ENCODE measurements at places on chromosomes 2 and 18.

DNA sequence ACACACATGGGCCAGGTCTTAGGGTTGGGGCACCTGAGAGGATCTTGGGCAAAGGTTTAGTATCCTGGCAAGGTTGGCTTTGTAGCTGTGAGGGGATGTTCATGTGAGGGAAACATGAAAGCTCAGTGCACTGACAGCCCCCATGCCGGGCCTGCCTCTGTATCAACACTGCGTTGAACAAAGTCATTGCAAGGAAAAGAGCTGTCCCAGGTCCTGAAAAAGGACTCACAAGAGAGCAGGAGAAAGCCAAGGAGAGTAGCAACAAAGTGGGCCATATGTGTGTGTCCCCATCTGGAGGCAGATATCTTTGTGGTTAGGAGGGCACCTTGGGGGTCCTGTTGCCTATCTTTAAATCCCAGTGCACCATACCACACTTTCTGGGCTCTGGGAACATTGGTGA, 237.8 kb upstream of the THSD7B start:
- no peak for DNase-seq

DNA sequence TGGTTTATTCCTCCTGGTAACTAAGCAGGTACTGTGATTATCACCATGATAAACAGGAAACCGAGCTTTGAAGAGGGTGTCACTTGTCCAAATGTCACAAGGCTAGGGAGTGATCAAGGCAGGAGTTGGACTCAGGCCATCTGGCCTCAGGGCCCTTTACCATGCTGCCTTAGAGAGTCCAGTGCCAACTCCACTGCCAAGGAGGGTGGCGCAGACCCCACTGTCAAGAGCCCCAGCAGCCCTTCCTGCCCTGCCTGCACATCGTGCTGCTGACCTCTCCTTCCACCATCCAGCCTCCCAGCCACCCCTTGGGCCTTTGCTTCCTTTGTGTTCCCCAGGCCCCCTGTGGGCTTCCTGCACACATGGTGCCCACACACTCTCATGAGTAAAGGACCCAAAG, 48.3 kb downstream of the TNS1 start:
- no peak for DNase-seq

GRCh38 chr2:64696636-64697035, 42.9 kb upstream of the SERTAD2 start:
- no peak for DNase-seq

DNA sequence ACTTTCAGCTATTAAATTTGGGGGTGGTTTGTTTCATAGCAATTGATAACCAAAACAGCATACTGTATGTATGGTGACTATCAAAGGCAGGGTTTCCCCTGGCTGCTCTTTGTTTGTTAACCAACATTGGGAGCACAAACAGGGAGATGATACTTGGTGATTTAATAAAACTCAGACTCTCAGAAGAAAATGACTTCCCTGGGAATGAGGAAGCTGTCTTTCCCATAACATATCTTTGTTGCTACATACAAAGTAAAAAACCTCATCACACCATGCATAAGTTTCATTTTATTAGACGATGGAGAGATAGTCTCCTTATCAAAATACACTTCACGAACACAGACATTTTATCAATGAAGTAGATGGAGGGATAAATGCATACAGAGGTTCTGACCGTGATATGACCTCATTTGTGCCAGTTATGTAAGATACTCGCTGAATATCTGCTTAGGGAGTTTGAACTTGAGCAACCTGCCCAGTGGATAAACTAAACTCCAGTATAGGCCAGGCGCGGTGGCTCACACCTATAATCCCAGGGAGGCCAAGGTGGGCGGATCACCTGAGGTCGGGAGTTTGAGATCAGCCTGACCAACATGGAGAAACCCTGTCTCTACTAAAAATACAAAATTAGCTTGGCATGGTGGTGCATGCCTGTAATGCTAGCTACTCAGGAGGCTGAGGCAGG, 3.8 kb upstream of the NFE2L2 start:
- DNase-seq = no peak

DNA sequence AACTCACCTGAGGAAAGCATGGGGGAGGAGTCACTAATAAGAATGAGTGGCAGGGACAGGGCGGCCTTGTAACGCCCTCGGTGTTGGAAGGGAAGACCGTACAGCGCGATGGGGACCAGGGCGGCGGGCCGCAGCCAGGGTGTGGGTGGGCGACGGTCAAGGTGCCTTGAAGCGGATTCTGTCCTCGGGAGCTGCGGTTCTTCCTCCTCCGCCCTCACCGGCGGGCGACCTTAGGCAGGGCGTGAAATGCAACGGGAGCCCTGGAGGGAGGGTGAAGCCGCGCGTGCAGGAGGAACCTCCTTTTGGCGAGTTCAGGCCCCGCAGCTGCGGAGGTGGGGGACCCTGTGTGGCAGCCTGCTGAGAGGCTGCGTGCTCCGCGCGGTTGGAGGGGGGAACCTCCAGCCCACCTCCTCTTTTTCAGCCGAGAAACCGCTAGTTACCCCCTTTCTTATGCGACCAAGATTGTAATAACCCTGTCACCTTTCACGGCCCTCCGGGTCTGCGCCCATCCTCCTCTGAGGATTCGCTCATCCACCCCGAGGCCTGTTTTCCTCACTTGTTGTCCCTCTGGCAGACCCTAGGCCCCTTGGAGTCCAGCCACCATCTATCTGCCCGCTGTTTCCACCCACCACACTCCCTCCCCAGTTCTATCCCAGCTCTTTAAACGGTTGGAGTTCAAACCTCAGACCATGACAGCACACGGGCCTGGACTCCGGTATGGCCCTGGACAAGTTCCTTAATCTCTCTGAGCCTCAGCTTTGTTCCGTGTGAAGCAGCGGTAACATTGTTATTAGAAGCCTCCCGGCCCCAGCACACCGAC, 823 bp upstream of the RNU2-63P start:
- DNase-seq = peak; percentile 32
